Pulmonary artery endothelial cell (primary cell): ENCODE measurements at places on chromosomes 1 and 21. TPM values are rescaled to one million over a fixed set of nuclear protein-coding genes. Genes with fewer than 3 reads are reported as not detected.

DNA sequence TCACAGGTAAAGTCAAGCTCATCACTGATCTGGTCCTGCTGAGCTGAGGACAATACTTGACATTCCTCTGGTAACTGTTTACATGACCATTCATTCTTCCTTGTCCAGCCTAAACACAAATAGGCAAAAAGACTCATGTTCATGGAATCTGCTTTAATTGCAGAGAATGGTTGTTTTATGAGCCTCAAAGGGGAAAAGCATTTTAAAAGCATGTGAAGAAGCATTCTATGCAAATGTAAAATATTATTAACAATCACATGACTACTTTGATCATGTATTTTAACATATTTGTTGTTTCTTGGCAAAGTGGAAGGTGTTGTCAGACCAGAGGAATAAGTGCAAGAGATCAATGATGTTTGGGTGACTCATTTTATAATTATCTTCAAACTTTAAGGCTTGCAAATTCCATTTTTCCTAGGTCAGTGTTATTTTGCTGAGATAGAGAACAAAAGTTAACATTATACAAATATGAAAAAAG is 133.7 kb downstream of the RUNX1 start:
- no peak for DNase-seq

GRCh38 chr1:86636898-86637297 is 67.5 kb upstream of the SH3GLB1 start:
- DNase-seq = no peak

GRCh38 chr1:43039228-43040055 is 80.8 kb upstream of the SLC2A1 start:
- DNase-seq = no peak

DNA sequence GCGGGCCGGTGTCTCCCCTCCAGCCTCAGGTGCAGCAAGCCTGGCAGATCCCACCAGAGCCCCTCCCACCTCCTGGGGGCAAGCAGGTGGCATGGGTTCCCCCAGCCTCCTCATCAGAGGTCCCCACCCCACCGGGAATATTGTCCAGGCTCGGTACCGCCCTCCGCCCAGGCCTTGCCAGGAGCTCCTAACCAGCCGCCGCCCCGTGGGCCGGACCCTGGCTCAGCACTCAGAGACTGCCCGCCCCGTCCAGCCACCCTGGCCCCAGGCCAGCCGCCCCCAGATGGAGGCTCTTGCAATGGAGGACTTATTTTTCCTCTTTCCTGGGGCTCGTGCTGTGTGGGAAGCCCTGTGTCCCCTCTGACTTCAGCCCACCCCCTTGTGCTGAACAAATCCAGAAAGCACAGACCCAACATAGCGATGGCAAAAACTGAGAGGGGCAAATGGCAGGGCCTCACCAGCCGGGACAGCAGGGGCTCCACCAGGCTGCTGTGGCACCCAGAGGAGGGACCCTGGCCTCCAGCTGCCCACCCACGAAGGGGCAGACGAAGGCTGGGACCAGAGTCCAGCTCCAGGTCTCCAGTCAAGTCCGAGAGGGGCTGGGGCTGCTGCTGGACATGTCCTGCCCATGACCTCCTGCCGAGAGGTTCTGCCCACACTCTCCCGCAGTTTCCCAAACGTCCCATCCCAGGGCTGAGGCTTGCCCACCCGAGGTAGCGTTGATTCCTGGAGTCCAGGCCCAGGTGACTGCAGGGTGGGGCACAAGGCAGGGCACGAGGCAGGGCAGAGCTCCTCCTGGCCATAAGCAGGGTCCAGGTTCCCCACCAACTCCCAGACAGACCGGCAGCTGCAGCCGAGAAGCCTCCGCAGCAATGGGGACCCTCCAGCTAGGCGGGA is 7.5 kb downstream of the MEGF6 start:
- no peak for DNase-seq

DNA sequence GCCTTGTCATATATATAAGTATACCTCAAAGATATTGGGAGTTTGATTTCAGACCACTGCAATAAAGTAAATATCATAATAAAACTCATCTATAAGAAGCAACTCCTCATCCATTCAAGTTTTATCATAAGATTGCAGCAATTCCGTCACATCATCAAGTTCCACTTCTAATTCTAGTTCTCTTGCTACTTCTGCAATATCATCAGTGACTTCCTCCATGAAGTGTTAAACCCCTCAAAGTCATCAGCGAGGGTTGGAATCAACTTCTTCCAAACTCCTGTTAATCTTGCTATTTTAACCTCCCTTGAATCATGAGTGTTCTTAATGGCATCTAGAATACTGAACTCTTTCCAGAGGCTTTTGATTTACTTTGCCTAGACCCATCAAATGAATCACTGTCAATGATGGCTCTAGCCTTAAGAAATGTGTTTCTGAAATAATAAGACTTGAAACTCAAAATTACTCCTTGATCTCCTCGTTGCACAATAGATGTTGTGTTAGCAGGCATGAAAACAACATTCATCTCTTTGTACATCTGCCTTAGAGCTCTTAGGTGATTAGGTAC is 88.3 kb downstream of the RPE65 start:
- no peak for DNase-seq

The PYHIN1 gene
- not detected in 2 replicates for total RNA-seq

- DNase-seq = no peak
These were observed 82.7 kb downstream of the HLCS start for GRCh38 chr21:36883532-36884486.

The WDR64 gene
- not detected in 2 replicates for total RNA-seq

- no peak for DNase-seq
These were observed 777.3 kb downstream of the LTN1 start for GRCh38 chr21:28215214-28215954.

The VCAM1 gene
- 13.8 and 37.1 TPM in 2 replicates for total RNA-seq

The IFNAR2 gene
- 13.9 and 19.7 TPM in 2 replicates for total RNA-seq

The PPFIA4 gene
- 0.11 and 0.53 TPM in 2 replicates for total RNA-seq

The EFNA1 gene
- total RNA-seq = 53.3 and 57.0 TPM in 2 replicates
